ENCODE measurements at places on chromosomes 12 and 14.

- no peak for DNase-seq
These were observed 1214.9 kb downstream of the GALC start for GRCh38 chr14:86777963-86778602.

DNA sequence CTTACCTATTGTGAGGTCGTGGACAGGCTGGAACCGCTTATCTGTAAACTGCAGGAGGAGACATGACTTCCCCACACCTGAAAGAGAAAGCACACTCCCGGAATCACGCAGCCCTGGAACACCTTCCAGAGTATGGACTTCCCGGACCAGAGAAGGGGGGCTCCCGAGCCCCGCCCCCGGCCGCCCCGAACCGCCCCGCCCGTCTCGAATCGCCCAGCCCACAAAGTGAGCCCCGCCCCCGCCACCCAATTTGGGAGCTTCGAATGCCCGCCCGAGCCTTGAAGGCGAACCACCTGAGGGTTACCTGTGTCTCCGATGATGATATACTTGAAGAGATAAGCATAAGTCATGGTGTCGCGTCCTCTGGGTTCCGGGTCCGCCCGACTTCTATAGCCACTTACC, 235 bp downstream of the RAB2B start:
- no peak for DNase-seq

DNA sequence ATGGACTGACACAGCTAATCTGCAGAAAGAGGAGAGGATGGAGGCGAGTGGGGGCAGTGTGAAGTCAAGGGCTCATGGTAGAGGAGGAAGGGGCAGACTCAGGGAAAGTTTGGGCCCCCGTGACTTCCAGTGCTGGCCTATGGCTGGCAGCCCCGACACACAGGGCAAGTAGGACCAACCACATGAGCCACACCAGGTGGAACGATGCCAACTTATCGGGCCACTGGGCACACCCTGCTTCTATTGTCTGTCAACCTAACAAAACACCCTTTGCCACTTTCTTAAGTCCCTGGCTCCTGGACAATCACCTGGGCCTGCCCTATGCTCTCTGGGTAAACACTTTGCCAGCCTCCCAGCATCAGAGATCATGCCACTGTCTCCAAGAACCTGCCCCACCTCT, 65.2 kb upstream of the PSMC1 start:
- no peak for DNase-seq

DNA sequence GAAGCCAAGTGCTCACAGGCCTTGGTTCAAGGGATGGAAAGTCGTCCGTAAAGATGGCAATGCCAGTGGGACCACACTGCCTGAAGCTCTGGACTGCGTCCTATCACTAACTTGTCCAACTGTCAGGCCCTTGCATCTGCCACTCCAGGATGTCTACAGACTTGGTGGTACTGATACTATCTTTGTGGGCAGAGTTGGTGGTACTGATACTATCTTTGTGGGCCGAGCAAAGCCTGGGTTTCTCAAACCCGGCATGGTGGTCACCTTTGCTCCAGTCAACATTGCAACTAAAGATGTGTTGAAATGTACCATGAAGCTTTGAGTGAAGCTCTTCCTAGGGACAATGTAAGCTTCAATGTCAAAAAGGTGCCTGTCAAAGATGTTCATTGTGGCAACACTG, 128.4 kb upstream of the SEL1L start:
- no peak for DNase-seq

- DNase-seq, result no peak
These were observed 22.8 kb upstream of the IGF1 start for GRCh38 chr12:102503056-102503681.
